Kidney capillary endothelial cell (primary cell): ENCODE measurements at places on chromosomes 1 and 21.

DNA sequence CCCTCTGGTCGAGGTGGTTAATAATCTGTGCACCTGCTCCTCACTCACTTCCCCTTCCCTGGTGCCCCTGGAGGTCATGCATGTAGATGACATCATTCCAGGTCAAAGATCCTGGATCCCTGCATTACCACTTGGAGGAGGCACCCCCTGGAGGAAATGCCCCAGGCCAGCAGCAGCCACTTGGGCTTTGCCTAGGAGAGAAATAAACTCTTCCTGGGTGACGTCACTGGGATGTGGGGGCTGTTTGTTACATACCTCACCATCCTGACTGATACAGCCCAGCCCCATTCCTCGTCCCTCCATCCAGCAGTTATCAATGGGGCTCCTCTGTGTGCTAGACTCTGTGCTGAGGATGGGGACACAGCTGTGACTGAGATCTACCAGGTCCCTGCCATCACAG lies 433.6 kb downstream of the PTPRU start:
- no peak for DNase-seq

DNA sequence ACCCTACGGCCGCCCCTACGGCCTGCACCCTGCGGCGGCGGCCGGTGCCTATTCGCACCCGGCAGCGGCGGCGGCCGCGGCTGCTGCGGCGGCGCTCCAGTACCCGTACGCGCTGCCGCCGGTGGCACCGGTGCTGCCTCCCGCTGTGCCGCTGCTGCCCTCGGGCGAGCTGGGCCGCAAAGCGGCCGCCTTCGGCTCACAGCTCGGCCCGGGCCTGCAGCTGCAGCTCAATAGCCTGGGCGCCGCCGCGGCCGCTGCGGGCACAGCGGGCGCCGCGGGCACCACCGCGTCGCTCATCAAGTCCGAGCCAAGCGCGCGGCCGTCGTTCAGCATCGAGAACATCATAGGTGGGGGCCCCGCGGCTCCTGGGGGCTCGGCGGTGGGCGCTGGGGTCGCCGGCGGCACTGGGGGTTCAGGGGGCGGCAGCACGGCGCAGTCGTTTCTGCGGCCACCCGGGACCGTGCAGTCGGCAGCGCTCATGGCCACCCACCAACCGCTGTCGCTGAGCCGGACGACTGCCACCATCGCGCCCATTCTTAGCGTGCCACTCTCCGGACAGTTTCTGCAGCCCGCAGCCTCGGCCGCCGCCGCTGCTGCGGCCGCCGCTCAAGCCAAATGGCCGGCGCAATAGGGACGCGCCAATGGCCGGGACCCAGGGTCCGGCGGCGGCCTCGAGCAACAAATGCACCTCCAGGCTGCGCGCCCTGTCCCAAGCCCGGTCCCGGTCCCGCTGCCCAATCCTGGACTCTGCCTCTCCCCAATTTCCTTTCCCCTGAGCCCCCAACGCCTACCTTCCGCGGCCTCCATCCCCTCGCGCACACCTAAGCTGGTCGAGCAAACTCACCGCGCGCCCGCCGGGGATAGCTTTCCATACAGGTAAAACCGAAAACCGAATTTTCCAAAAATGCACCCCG lies 1.8 kb downstream of the FOXD3 start:
- DNase-seq: no peak

DNA sequence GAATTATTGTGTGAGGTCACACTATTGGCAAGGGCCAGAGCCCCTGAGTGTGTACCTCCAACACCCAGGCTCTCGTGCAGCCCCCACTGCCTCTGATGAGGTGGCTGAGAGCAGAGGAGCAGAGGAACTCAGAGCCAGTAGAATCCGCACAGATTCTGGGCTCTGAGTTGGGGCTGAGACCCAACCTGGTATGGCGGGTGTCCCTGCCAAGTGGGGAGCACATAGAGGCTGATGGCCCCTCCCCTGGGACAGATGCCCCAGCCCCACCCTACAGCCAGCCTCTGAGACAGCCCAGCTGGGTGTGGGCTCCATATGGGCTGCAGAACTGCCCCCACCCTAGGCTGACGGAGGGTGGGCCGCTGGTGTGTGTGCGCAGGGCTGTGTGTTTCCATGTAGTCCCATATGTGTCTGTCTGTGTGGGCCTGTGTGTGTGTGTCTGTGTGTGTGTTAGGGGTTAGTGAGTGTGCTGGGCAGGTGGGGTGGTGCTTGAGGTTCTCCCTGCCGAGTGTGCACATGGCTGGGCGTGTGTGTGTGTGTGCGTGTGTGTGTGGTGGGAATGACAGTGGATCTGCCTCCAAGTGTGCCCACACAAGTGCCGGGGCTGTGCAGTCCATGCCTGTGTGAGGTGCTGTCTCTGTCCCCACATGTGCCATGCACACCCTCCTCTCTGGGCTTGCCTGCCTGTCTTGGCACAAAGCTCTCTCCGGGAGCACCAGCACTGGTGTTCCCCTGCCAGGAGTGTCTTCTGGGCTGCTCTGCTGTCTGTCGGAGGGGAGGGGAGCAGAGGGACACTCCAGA lies 24.4 kb downstream of the FOXO6 start:
- no peak for DNase-seq

GRCh38 chr21:29462479-29462878 lies 163.8 kb downstream of the BACH1 start:
- no peak for DNase-seq

DNA sequence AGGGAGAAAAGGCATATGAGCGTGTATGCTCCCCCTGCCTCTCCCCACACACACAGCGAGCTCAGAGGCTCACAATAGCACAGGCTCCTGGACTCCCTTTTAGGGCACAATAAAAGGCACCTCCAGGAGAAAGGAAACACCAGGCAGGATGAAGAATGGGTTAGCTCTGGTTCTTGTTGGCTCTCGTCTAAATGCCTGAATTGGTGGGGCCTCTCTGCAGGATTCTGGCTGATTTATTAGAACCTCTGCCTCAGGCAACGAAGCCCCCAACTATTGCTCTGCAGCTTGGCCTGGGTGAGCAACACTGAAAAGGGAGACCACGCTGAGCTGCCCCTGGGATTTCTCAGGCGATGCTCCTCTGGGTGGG lies 590.9 kb upstream of the PLXNA2 start:
- DNase-seq: no peak
